Immature natural killer cell (primary cell): ENCODE measurements at places on chromosomes 7 and 10. TPM values are rescaled to one million over a fixed set of nuclear protein-coding genes. Genes with fewer than 3 reads are reported as not detected.

CDH23 gene
- polyA plus RNA-seq, result 0.59 TPM

NEURL1 gene
- polyA plus RNA-seq, result 0.07 TPM

GJD4 gene
- polyA plus RNA-seq, result not detected

RET gene
- not detected for polyA plus RNA-seq

CLRN3 gene
- not detected for polyA plus RNA-seq

SPDYE9 gene
- polyA plus RNA-seq, result not detected

KIAA1549 gene
- polyA plus RNA-seq, result not detected

TUBAL3 gene
- not detected for polyA plus RNA-seq

LLCFC1 gene
- not detected for polyA plus RNA-seq

GRCh38 chr10:4086131-4086898, 301.3 kb upstream of the KLF6 start:
- DNase-seq, result no peak

DNA sequence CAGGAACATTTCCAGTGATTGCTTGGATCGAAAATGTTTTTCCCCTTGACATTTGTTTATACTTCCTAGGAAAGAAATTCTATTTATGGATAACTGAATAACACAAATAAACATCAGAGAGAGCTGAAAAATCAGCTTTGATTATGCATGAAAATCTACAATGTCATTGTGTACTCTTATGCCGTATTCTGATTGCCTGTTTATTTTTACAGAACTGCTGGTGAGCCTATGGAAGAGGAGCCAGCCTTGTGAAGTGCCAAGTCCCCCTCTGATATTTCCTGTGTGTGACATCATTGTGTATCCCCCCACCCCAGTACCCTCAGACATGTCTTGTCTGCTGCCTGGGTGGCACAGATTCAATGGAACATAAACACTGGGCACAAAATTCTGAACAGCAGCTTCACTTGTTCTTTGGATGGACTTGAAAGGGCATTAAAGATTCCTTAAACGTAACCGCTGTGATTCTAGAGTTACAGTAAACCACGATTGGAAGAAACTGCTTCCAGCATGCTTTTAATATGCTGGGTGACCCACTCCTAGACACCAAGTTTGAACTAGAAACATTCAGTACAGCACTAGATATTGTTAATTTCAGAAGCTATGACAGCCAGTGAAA, 121.5 kb downstream of the TWIST1 start:
- no peak for DNase-seq

DNA sequence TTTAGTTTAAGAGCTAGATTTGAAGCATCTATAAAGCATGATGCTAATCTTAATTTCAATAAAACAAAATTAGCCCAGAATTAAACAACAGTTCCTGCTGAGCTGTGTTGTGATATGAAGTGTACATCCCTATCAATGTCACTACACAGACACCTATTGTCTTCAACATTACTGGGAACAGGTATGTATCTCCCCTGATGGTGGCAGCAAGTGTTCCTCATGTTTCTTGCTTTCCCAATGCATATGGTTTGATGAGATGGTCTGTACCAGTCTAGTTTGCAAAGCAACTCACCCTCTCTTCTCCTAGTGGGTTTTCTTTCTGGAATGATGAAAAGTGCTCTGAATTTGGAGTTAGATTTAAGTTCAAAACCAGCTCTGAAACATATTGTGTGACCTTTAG, 38.1 kb downstream of the TSPAN12 start:
- DNase-seq, result no peak

- DNase-seq, result no peak
Measured at GRCh38 chr7:127390817-127391590, 1.5 kb downstream of the ZNF800 start.

GRCh38 chr10:121338206-121338980, 259.9 kb downstream of the FGFR2 start:
- no peak for DNase-seq

DNA sequence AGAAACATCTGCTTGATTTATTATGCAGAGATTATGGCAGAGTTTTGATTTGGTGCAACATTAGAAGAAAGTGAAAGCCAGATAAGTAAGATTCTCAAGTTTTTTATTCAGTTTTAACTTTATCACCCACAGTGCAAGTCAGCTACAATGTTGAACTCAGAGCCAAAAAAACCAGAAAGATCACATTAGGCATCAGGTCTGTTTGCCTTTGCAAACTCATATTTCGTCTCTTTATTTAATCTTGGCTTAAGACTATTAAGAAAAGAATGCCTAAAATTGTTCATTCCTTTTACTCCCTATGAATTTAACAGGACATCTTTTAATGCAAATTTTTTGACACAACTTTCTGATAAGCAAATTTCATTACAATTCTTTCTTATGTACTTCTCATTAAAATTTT, 76.0 kb upstream of the TMEM26 start:
- no peak for DNase-seq

GRCh38 chr7:142196066-142196840, 61.6 kb downstream of the PRSS58 start:
- no peak for DNase-seq

- no peak for DNase-seq
Measured at GRCh38 chr7:47803846-47804245, 144.4 kb downstream of the PKD1L1 start.

- DNase-seq, result no peak
Measured at GRCh38 chr10:79392020-79392398, 44.7 kb downstream of the PPIF start.

GRCh38 chr7:116593359-116594075, 68.7 kb downstream of the CAV1 start:
- no peak for DNase-seq

DNA sequence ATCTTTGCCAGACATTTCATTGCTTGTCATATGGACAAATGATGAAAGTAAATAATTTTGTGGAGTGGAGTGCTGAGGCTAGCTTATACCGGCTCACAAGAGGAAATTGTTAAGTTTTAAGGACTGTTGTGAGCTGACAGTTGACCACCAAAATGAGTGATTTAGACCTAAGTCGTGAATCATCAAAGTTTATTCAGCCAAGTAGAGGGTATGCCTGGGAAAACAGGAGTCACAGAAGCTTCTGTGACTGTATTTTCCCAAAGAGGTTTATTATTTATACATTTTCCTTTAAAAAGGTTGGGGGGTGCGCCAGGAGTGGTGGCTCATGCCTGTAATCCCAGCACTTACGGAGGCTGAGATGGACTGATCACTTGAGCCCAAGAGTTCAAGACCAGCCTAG, 21.8 kb downstream of the MRPS24 start:
- no peak for DNase-seq

DNA sequence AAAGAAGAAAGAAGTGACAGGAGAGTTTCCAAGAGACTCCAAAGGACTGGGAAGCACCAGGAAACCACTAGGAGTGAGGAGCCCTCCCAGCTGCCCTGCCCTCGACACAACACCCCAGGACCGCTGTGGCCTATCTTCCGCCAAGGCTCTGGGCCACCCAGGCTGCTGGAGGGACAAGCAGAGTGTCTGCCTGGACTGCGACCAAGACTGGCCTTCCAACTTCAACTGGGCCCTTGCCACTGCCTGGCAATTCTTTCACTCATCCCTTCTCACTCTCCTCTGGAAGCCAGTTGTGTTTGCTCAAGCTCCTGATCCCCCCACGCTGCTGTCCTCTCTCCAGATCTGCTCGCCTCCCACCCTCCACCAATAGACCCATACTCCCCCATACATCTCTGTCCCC, 10.2 kb downstream of the KIAA1549 start:
- DNase-seq, result no peak

DNA sequence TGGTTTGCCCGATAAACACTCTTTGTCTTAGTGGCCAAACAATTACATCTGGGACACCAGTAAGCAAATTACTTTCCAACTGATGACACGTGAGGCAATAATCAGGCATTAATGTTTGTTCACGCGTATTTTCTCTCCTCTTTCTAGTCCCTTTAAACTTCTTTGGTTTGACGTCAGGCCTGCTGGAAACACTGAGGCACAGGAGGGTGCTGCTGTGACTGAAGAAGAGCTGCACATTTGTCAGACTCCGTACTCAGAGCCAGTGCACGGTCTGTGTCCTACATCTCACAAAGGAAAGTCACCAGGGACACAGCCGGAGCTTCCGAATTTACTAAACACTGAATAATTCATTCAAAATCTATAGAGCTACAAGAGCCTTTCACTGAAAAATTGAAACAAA, 57.6 kb upstream of the ANAPC16 start:
- no peak for DNase-seq

DNA sequence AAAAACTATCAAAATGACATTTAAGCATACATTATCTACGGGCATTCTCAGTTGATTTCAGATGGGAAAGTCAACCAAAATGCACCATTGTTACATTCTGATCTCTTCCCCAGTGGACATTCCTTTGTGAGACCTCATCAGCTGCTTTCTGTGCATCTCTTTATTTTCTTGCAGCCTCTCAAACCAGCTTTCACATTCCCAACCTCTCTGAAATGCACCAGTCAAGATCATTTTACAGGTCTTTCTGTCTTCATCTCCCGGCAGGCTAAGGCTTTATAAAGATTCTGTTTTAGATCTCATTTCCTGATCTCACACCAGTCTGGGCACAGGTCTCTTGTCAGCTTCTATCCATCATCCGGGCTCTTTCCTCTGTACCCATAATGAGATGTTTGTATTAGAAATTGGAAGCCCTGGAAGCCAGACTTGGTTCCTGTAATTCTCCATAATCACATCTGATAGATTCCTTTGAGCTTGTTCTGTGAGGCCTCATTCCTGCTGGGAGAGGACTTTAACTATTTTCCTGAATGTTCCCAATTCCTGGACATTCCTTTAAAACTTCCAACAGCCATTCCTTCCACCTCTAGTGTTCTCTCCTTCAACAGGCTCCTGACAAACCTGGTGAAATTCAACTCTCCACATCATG, 44.3 kb upstream of the ARL4A start:
- no peak for DNase-seq
